ENCODE measurements at places on chromosomes 2 and 18. TPM values are rescaled to one million over a fixed set of nuclear protein-coding genes. Genes with fewer than 3 reads are reported as not detected.

Gene PARD6G
- 0.15 TPM for total RNA-seq

Gene CYP26B1
- total RNA-seq: not detected

Gene CFC1
- total RNA-seq: not detected

Gene HRH4
- total RNA-seq: 0.07 TPM

Gene UCN
- 2.8 TPM for total RNA-seq

Gene TCF7L1
- total RNA-seq: not detected

Gene RAX
- not detected for total RNA-seq

Gene ASB3
- total RNA-seq: 20.2 TPM

Gene OTOF
- 12.3 TPM for total RNA-seq

Gene ELOA2
- total RNA-seq: not detected

Gene FOXI3
- not detected for total RNA-seq

Measured in activated CD4-positive, alpha-beta T cell treated with anti-CD3 and anti-CD28 coated beads, Interleukin-2, amount 10 ng/mL, durations not matched to agents 7 days and 5 days (primary cell).